ENCODE measurements at places on chromosomes 5 and 9.

- no peak for DNase-seq
Measured at GRCh38 chr5:324736-325612, 3.5 kb downstream of the AHRR start.

DNA sequence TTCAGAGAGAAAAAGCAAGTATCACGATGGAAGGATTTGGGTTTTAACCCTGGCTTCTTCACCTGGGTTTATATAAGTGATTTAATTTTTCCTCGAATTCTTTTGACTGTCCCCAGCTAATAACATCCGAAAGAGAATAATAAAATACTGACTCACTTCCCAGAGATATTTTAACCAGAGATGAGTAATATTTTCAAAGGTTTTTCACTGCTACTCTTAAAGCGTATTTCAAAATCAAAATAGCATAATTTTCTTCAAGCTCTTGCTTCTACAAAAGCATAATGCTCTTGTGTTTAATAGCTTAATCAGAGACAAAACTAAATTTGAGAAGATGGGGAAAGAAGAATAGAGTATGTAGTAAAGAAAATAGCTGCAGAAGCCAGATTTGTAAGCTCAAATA is 215.2 kb upstream of the PTGER4 start:
- DNase-seq = no peak

DNA sequence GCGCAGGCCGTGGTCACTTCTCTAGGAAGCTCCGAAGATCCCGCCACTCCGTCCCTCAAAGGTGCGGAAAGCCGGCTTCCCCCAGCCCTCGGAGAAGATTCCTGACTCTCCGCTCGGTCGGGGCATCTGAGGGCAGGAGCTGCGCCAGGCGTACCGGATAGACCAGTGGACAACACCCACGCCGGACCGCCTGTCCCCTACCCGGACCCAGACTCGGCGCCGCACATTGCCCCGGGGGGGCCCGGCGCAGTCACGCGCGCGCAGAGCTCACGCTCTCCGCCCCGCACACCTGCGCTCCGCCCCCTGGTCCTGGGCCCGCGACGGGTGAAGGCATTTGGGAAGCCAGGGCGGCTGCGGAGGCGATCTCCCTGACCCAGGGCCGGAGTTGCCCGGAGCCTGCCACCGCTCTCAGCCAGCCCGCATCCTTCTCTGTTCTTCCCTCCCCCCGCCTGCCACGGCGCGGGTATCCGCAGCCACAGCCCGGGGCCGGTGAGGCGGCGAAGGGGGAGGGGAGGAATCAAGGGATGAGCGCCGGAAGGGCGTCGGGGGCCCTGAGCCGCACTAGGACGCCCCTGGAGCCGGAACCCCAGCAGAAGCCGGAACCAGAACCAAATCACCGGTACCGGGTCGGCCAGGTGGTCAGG is 448 bp downstream of the RELL2 start:
- DNase-seq = peak; percentile 17

DNA sequence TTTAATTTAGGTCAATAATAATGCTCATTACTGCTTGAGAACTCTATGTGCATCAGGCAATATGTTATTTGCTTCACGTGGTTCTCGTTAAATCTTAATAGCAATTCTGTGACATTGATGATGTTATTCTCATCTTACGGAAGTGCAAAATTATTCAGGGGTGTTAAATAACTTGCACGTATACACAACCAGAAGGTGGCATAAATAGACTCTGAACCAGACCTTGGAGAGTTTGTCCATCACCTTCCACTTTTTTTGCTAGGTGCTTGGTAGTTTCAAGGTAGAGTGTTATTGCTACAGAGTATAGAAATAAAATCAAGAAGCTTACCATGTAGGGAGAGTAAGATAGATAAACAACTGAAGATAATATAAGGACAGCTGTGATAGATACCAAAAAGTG is 23.6 kb upstream of the TNFAIP8 start:
- no peak for DNase-seq

DNA sequence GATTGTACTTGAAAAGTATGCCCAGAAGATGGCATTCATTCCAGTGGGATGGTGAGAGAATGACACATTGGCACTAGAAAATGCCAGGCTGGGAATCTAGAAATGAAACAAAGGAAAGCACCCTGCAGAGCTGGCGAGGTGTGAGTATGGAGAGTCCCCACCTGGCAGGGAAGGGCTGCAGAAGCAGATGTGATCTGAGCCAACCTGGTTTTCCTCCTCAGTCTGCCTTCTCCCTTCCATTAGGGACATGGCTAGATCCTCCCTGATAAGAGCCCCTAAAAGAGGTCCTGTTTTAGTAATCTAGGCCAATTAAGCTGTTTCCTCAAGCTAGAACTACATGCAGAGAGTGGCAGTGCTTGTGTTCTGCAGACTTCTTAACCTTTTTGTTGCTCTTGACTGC is 24.7 kb upstream of the TNFSF15 start:
- no peak for DNase-seq

GRCh38 chr9:14768405-14769229 is 46.1 kb upstream of the CER1 start:
- no peak for DNase-seq

- DNase-seq = no peak
Measured at GRCh38 chr9:9904041-9904440, 708.8 kb downstream of the PTPRD start.

- DNase-seq = no peak
Measured at GRCh38 chr9:7402334-7403027, 397.1 kb downstream of the DMAC1 start.

GRCh38 chr5:5542654-5543053 is 120.2 kb downstream of the ICE1 start:
- DNase-seq = no peak

GRCh38 chr5:97752871-97753270 is 569.8 kb upstream of the RIOK2 start:
- no peak for DNase-seq

DNA sequence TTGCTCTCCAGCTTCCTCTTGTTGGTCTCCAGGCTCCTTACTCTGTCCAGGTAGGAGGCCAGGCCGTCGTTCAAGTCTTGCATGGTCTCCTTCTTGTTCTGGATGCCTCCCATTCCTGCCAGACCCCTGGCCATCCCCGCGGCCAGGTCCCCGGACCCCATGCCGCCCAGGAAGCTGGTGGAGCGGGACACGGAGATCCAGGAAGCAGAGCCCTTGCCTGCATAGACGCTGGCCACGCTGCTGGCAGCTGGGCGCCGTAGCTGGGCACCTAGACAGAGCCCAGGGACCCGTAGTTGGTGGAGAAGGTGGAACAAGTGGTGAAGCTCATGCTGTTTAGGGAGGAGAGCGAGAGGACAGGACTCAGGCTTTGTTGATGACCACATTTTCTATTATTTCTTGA is 1584.0 kb upstream of the ACO1 start:
- no peak for DNase-seq

- no peak for DNase-seq
Measured at GRCh38 chr9:136119883-136120393, 1.3 kb upstream of the TMEM250 start.

GRCh38 chr9:133436681-133437080 is 14.5 kb downstream of the ADAMTS13 start:
- no peak for DNase-seq

DNA sequence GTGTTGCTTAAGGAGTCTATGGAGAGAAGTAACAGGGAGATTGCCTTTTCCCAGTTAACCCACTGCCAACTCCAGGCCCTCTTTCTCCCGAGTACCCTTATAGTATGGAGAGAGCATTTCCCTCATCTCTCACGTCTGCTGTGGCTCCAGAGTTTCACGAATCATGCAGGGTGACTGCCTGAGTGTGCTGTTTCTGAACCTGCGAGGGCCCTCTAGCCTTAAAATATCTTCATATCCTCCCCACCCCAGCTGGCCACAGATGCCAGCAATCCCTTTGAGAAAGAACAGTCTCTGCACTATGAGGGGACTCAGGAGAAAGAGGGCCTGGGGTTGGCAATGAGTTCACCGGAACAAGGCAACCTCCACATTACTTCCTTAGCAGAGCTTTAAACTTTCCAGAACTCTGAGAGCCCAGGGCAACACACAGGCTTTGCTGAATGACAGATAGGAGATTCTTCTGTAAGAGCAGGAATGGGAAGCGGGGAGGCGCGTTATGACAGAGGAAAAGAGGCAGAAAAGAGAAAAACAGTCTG is 81.6 kb upstream of the ANKH start:
- DNase-seq = no peak

DNA sequence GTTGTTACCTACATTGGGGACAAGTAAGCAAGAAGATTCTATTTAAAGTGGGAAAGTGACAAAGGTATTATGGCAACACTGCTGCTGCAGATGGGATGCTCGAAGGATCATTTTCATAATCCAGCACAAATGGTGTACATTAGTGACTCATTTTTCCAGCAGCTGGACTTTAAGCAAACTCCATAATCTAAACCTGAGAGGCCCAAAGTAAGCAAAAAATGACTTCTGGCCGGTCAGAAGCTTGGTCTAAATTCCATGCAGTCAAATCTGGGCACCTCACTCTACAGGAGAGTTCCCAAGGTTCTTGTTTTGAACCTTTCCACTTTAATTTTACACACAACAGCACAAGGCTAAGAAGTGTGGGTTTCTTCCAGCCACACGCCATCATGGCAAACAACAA is 43.6 kb upstream of the TRAF1 start:
- DNase-seq = no peak

- DNase-seq = no peak
Measured at GRCh38 chr5:67799732-67800234, 415.8 kb upstream of the PIK3R1 start.

- no peak for DNase-seq
Measured at GRCh38 chr5:63961598-63962161, 565 bp downstream of the HTR1A start.

DNA sequence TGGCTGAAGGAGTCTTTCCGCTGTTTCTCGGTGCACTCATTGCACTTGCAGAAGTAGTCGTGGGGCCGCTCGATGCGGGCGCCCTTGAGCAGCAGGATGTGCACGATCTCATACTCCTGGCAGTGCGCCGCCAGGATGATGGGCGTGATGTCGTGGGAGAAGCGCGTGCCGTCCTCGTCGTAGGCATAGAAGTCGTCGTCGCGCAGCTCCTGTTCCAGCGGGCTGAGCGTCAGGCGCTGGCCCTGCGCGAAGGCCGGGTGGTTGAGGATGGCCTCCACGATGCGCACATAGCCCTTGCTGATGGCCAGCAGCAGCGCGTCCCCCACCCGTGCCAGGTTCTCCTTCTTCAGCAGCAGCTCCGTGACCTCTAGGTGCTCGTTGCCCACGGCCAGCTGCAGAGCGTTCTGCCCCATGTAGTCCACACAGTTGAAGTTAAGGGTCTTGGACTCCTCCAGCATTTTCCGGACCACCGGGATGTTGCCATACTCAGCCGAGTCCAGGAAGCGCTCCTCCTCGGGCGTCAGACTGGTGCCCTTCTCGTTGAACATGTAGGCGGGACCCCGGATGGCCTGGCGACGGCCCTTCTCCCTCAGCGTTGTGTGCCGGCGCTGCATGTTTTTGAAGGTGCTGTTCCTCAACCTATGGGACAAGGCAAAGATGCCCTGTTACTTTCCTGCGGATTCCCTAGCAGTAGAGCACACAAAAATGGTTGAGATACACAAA is 8.4 kb downstream of the TRPC7 start:
- DNase-seq = no peak

GRCh38 chr5:126965061-126965475 is 65.3 kb downstream of the MARCHF3 start:
- no peak for DNase-seq

DNA sequence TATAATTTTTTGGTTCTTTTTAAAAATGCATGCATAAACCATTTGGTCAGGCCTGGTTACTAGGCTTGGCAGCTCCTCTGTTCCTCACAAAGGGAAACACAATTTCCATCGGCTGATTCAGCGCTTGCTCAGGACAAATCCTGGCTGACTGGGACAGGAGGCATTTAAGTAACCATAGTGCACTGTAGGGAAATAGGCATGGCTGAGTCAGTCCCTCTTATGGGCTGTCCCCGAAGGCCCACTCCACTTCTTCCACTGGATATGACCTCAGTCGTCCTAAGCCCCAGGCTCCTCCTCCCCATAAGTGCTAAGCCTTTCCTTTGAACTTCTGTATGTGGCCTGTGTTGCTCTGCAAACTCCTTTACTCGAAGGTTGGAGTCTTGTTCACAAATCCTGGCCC is 71.2 kb upstream of the GLIS3 start:
- no peak for DNase-seq

DNA sequence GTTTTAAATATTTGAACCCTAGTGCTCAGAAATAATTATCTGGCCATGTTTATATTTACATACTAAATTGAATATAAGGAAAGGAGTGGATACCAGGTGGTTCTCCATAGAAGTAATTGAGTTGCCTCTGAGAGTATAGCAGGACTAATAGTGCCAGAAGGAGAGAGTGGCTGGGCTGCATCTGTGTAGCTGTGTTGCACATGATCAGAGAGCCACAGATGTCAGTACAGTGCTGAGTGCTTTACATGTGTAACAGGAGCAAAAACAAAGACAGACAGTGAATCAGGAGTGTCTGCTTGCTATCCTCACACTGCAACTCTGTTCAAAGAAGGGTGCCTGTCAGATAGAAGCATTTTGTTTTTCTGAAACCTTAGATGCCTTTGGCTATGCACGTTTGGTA is 353.9 kb upstream of the PAPPA start:
- DNase-seq = no peak

- no peak for DNase-seq
Measured at GRCh38 chr5:140481758-140482157, 65.7 kb upstream of the EIF4EBP3 start.

- DNase-seq = no peak
Measured at GRCh38 chr5:51517838-51518237, 134.6 kb downstream of the ISL1 start.

GRCh38 chr9:129223551-129224208 is 45.6 kb upstream of the IER5L start:
- DNase-seq = no peak

- no peak for DNase-seq
Measured at GRCh38 chr5:135230251-135230925, 168.6 kb downstream of the MACROH2A1 start.

- no peak for DNase-seq
Measured at GRCh38 chr5:127187706-127188105, 102.9 kb upstream of the MEGF10 start.

DNA sequence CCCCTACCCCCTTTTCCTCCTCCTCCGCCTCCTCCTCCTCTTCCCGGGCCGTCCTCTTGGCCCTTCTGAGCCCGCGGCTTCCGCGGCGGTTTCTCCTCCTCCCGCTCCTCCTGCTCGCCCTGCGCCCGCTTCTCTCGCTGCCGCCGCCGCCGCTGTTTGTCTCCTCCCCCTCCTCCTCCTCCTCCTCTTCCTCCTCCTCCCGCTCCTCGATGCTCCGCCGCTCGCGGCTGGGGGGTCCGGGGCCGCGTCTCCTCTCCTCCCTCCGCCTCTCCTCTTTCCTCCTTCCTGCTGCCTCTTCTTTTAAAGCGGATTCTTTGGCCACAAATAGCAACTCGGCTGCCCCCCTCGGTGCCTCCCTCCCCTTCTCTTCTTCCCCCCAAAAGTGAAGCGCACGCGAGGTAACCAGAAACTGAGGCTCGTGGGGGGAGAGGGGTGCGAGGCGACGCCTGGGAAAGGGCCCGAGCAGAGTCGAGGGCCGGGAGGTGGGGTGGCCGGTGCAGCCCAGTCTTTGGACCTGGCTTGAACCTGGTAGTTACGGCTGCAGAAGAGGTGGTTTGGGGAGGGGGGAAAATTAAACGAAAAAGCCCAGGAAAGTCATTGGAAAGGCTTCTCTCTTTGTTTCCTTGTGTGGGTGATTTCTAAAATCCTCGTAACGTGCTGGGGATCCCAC is 1058.5 kb upstream of the DMAC1 start:
- DNase-seq = no peak

Measured in stimulated activated CD8-positive, alpha-beta memory T cell treated with anti-CD3 and anti-CD28 coated beads, Interleukin-7, amount 100 ng/mL, for 24 hours (primary cell).